Hair follicular keratinocyte (primary cell): ENCODE measurements at places on chromosomes 16 and 17. TPM values are rescaled to one million over a fixed set of nuclear protein-coding genes. Genes with fewer than 3 reads are reported as not detected.

The PRR35 gene
- not detected in 2 replicates for total RNA-seq

The CRYBA1 gene
- total RNA-seq, result not detected in 2 replicates

The MT2A gene
- 1,517 and 2,286 TPM in 2 replicates for total RNA-seq

The ITGAL gene
- not detected in 2 replicates for total RNA-seq

The CXCL16 gene
- total RNA-seq, result 1.9 and 14.8 TPM in 2 replicates

The RUNDC3A gene
- total RNA-seq, result 2.2 and 4.1 TPM in 2 replicates

The HBA2 gene
- total RNA-seq, result not detected in 2 replicates

The RND2 gene
- total RNA-seq, result 0.08 and 0.23 TPM in 2 replicates

The RRAD gene
- total RNA-seq, result 2.8 and 3.1 TPM in 2 replicates

The CCL4L2 gene
- not detected in 2 replicates for total RNA-seq

The TLCD2 gene
- 0.99 and 1.2 TPM in 2 replicates for total RNA-seq

The CACNG3 gene
- not detected in 2 replicates for total RNA-seq

The YBX2 gene
- 0.47 and 0.72 TPM in 2 replicates for total RNA-seq

The MYLK3 gene
- total RNA-seq, result 0.16 TPM in 1 of 2 replicates, not detected in the other
